Daoy (cell line): ENCODE measurements at places on chromosomes 4 and X. TPM values are rescaled to one million over a fixed set of nuclear protein-coding genes. Genes with fewer than 3 reads are reported as not detected.

- no peak for DNase-seq
Observed at GRCh38 chrX:123625952-123626351, 106.9 kb downstream of the THOC2 start.

GRCh38 chr4:145531859-145532258 lies 50.2 kb downstream of the SMAD1 start:
- DNase-seq, result no peak

DNA sequence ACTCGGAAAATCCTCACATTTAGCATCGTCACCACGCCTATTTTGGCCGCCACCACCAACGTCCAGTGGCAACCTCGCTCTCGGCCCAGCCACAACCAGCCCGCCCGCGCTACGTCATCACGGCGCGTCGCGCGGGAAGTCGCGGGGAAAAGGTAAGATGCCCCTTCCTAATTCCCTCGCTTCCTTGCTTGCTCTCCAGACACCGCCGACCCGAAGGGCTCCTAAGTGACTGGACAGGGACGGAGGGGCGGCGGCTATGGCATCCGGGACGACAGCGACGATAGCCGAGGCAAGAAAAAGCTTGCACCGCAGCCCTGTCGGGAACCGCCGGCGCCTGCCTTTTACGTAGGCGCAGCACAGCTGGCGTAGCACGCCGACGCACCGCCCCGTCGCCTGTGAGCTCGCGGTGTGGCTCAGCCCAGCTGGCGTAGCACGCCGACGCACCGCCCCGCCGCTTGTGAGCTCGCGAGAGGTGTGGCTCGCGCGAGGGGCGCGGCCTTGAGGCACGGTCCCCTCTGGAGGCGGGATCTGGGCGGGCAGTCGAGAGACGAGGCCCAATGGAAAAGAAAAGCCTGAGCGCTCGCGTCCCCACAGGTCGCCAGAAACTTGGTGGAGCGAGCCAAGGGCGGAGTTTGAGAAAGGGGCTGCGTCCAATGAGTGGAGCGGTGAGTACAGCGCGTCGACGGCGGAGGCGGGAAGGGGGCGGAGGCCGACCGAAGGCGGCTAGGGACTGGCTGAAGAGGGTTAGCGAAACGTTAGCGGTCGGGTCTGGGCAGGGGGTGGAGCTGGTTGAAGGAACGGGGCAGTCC lies at the start of gene HDAC6:
TSS of gene HDAC6 (plus strand) at position 788 of the 809 bp plus-strand sequence. CDS start 626 bp downstream, outside the sequence.
- peak; percentile 98 for DNase-seq

- no peak for DNase-seq
Observed at GRCh38 chr4:83263106-83263505, 21.5 kb downstream of the COQ2 start.

GRCh38 chr4:96102541-96103026 lies 262.7 kb downstream of the PDHA2 start:
- DNase-seq, result no peak

GRCh38 chr4:7967501-7968261 lies 28.0 kb upstream of the AFAP1 start:
- peak; percentile 74 for DNase-seq

PHEX gene
- 0.18 and 1.1 TPM in 2 replicates for total RNA-seq

GPR82 gene
- total RNA-seq, result not detected in 2 replicates

FAM9C gene
- total RNA-seq, result not detected in 2 replicates
